Stimulated activated CD8-positive, alpha-beta memory T cell treated with anti-CD3 and anti-CD28 coated beads, Interleukin-7, amount 100 ng/mL, for 1 hour (primary cell): ENCODE measurements at places on chromosomes 13 and 19.

DNA sequence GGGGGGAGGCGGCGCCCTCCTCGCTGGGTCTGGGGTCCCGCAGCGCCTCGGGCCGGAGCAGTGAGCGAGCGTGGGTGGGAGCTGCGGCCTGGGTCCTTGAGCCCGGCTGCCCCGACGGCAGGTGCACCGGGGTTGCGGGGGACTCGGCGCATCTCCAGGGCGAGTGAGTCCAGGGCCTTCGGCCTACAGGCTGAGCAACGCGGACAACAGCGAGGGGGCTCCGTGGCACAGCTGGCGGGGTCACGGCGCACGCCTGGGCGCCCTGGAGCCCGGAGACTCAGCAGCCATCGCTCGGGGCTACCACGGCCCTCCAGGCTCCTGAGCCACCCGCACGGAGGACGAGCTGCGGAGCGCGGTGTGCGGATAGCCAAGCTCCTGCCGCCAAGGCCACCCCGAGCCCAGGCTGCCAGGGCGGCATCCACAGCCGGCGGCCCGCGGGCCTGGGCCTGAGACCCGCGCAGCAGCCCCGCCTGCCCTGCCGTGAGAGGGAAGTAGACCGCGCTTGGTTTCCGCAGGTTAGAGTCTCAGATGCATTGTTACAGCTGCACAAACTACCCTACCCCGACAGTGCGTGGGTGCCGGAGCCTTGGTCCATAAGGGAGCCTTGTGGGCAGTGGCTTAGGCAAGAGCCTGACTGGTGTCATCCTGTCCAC lies 253.9 kb upstream of the SGCG start:
- no peak for DNase-seq

DNA sequence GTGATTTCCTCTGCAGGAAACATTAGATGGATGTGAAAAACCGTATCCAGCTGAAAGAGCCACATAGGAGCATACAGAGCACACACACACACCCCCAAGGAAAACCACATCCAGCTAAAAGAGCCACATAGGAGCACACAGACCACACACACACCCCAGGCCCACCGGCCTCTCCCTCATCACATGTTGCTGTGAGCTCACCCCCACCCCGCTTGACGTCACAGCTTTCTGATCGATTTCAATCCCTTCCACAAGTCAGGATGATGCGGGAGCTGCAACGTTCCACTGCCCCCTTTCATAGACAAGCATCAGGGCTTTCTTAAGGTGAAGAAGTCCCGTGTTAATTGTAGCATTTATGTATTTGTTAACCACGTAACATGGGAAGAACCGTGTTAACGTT lies 72.4 kb upstream of the SOX1 start:
- no peak for DNase-seq

GRCh38 chr19:30119180-30119908 lies 177.3 kb downstream of the URI1 start:
- no peak for DNase-seq

- no peak for DNase-seq
Measured at GRCh38 chr19:14342809-14343208, 38.4 kb upstream of the ADGRE5 start.

GRCh38 chr13:113775451-113776145 lies 16.6 kb downstream of the TMEM255B start:
- DNase-seq: no peak

DNA sequence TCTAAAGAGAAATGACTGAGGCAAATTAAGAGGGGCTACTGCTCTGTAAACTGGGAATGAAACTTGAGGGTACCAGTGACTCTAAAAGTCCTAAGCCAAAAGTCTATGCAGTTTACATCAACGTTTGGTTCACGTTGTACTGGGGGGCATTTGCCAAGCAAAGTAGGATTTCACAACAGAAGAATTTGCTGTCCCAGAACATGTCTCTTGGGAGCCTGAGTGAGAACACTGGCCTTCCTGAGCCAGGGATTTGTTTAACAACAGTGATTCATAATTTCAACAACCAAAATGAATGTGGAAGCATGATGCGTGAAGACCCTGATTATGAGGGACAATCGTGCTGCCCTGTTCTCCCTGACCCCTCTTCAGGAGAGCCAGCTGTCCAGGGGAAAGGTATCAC lies 178.0 kb downstream of the OXGR1 start:
- DNase-seq: no peak

GRCh38 chr13:45851956-45852355 lies 403 bp upstream of the SIAH3 start:
- no peak for DNase-seq

DNA sequence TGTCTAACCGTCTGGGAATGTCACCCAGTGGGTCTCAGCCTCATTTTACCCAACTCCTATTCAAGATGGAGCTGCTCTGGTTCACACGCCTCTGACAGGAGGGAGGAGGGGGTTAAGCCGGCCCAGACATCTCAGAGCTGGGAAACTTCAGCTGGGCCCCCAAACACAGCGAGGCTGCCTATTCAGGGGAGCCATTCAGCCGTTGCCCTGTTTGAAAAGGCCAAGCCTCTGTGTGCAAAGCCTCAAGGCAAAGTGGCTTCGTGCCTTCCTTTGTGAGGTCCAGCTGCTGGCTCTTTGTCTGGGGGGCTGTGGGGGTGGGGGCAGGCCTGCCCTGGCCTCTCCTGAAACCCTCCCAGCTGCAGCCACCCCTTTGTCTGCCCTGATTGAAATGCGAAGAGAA lies 147.4 kb downstream of the PTPRS start:
- DNase-seq: no peak

GRCh38 chr19:3135961-3136683 lies at the start of gene GNA15:
Gene GNA15, plus strand, starts transcription at chr19:3136033. Its CDS starts 418 bp downstream, at chr19:3136451.
- no peak for DNase-seq

DNA sequence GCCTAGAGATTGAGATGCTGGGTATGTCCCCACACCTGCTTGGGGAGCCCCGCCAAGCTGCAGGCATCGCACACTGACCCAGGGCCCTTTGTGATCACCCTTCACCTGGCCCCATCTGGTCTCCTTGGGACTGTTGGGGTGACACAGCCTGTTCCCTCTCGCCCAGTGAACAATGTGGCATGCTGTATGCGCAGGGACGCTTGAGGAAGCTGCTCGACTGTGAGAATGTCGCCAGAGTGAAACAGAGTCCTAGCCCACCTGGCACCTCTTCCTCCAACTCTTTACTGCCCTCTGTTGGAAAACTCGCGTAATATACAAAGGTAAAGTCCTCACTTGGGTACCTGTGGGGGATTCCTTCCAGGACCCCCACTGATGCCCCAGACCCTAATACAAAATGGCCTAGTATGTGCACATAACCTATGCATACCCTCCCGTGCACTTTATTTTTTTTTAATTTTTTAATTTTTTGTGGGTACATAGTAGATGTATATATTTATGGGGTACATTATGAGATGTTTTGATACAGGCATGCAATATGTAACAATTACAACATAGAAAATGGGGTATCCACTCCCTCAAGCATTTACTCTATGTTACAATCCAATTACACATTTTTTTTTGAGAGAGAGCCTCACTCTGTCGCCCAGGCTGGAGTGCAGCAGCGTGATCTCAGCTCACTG lies 9.0 kb downstream of the BLOC1S3 start:
- DNase-seq: no peak

- DNase-seq: no peak
Measured at GRCh38 chr13:107205318-107206104, 637.6 kb upstream of the ARGLU1 start.
